ENCODE measurements at places on chromosomes 13 and 19.
A peak's percentile ranks its signal among the peaks of the same experiment; 100 is the strongest.

DNA sequence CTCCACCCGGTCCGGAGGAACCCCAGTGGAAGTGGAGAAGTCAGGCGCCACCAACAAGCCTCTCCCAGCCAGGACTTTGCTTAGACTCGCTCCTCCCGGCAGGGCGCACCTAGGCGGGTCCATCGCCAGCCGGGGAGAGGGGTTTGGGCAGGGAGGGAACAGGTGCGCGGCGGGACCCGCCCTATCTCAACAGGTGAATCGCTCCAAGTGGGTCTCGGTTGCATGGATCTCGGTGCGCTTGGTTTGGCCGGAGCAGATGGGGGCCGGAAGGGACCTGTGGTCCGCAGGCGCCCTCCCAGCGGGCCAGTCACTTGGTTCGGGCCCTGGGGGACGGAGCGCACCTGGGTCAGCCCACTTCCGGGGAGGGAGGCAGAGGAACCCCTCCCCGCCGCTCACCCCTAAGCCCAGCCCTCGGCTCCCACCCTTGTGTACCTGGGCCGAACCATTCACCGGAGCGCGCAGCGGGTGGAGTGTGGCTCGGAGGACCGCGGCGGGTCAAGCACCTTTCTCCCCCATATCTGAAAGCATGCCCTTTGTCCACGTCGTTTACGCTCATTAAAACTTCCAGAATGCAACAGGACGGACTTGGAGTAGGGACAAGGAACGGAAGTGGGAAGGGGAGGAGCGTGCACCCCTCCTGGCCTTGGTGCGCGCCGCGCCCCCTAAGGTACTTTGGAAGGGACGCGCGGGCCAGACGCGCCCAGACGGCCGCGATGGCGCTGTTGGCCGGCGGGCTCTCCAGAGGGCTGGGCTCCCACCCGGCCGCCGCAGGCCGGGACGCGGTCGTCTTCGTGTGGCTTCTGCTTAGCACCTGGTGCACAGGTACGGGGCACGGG, at the start of gene LSR:
TSS of gene LSR (plus strand) at position 693 of the 836 bp plus-strand sequence. CDS start at position 714, 21 bp downstream.
- DNase-seq = no peak

GRCh38 chr13:104993708-104994107, 1541.8 kb downstream of the EFNB2 start:
- DNase-seq = no peak

GRCh38 chr19:13152356-13152973, 2.3 kb downstream of the IER2 start:
- DNase-seq = peak; percentile 99

DNA sequence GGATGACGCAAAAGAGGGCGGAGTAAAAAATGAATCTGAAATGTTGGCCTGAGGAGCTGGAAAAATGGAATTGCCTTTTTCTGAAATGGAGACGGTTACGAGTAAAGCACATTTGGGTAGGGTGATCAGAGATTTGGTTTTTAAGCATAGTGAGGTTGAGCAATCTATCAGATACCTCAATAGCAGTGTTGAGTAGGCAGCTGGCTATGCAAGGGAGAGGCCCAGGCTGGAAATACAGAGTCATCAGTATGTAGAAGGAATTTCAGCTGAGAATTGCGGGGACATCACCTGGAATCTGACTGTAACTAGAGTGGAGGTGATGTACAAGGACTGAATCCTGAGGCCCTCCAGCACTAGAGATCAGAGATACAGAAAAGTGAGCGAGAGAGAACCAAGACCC, 224.8 kb downstream of the LMO7 start:
- no peak for DNase-seq

- DNase-seq = no peak
Measured at GRCh38 chr19:2984215-2984528, 6.8 kb downstream of the TLE6 start.

DNA sequence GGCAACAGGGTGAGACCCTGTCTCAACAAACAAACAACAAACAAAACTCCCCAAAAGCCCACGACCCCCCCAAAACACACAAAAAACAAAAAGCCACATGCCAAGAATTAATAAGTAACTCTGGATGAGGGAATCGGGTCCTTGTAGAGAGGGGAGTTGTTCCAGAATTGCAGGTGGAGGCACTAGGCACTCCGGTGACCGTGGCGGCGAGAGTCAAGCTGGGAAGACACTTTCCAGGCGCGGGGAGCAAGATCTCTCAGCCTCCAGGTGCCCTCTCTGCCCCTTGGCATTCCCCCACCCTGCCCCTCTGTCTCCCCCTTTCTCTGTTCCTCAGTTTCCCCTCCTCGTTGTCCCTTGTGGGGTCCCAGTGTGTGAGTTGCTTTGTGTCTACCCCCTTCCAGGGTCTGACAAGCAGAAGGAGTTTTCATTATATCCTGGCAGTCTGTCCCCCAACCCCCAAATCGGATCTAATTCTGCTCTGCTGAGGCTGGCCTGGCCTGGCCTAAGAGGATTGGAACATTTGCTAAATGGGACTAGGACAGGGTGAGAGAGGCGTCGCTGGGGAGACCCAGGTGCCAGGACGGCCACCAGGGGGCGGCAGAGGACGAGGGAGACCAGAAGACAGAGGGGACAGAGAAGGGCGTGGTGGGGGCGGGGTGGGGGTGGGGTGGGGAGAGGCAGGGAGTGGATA, 8.3 kb upstream of the CRX start:
- DNase-seq = peak; percentile 82

DNA sequence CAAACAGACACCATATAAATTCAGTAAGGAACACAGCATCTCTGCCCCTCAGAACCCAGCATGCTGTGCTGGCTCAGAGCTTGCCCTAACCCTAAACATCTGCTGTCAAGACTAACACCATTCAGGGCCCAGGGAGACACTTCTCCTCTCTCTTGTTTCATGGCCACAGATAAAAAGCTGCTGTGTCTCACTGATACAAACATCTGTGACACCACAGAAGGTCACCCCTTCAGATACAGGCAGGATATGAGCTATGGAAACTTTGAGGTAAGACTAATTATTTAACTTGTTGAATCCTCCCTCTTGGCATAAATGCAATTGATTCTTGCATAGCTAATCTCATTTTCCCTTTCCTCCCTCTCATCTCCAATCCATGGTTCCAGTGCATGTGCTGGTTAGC, 61.6 kb upstream of the GPR12 start:
- no peak for DNase-seq

DNA sequence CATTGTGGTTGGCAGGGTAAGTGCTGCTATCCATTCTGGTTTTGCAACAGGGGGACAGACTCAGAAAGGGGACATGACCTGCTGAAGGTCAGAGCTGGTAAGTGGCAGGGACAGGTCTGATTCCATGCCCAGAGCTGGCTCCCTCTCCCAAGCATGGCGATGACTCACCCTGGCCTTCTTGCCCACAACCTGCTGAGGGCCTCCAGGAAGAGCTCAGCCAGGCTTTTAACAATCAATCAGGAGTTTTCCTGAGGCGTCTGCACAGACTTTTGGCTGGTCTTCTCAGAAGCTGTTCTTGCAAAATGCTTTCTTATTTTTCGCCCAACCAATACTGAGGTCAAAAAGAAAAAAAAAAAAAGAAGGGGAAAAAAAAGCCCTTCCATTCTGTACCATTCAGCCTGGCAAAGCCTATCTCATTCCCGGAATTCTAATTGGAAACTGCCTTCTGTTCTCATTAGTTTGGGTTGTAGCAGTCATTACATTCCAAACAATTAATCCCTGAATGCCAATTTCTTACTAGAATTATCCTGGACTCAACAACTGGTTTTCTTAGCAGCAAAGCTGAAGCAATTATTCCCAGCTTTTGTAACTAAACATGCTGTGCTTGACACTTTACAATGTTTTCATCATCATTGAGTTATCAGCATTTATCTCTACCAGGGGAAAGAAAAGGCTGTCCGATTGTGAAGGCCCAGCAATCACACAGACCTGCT, 17.7 kb downstream of the SIAH3 start:
- DNase-seq = peak; percentile 42

- peak; percentile 84 for DNase-seq
Measured at GRCh38 chr19:55152017-55152416, 3.0 kb upstream of the TNNT1 start.

DNA sequence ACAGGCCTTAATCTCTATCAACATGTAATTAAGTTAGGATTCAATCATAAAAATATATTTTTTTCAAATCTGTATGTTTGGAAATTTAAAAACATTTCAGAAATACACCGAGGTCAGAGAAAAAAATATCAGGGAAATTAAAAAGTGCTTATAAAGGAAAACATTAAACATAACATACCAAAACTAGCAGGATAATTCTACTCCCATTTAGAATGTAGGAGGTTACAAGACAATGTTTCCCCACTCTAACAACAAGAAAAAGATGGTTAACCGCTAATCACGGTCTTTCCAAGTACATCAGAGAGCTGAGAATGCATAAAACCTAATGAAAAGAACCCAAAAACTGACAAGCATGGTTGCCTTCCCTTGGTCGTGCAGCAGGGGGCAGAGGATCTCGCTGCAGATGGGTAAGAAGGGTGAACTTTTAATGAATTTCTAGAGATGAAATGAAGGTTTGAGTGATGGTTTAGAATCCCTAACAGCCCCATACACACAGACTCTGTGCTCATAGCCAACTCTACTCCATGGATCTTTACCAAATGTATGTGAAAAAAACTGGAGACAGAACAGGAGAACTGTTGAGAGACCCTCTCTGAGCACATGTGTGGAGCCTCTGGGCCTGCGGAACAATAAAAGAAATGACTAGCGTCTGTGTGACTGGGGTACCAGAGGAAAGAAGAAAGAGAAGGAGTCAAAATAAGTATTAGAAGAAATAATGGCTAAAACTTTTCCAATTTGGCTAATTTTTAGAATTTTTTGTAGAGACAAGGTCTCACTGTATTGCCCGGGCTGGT, 51.3 kb upstream of the LSM14A start:
- peak; percentile 73 for DNase-seq

- no peak for DNase-seq
Measured at GRCh38 chr13:95360464-95361097, 59.3 kb upstream of the ABCC4 start.

- DNase-seq = no peak
Measured at GRCh38 chr13:50981686-50982085, 72.1 kb downstream of the RNASEH2B start.

GRCh38 chr13:110590577-110590976, 24.8 kb upstream of the NAXD start:
- DNase-seq = no peak

DNA sequence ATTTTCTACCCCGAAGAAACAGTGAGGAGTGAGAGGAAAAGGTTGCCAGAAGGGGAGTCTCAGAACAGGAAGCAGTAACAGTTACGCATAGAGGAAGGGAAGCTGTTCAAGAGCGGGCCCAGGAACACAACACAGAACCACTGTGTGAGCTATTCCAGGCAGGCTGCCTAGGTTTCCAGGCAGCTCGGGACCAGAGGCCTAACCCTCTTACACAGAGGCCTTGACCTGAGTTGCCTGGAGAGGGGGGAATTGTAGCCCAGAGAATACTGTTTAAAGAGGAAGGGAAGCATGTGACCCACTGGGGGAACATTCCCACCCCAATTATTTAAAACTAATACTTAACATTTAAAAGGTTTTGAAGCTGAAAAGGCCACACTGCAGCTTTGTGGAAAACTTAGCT, 93.3 kb upstream of the ZNF98 start:
- no peak for DNase-seq

- no peak for DNase-seq
Measured at GRCh38 chr19:46452186-46452585, 19.2 kb downstream of the PNMA8A start.

DNA sequence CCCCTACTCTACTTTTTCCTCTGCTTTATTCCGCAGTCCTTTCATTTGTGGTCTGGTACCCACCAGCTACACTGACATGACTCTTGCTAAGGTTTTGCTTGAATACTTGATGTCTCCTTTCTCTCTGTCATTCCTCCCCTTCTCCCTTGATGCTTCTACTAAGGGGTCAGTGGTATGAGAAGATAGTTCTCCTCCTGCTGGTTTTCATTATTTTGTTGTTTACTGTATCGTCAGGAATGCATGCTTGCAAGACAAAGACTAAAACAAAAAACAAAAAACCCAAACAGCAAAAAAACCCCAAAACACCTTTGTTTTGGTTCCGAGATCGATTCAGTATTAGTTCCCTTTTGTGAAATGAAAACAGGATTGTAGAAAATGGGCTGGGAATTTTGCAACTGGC, 59.5 kb downstream of the PCCA start:
- DNase-seq = no peak

DNA sequence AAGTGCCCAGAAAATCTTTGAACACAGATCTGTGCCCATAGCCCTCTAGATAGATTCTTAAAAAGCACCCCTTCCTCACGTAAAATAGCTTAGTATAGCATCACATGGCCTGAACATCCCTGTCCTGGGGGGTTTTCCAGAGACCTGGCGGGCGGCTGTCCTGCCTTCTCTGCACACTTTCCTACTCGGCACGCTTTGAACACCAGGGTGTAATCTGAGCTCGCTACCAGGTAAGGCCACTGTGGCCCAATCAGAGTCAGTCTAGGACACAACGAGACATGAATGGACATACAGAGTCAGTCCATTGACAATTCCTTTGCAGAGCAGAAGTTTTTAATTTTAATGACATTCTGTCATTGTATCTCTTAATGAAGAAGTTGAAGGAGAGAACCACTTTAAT, 8.1 kb downstream of the CYP2A13 start:
- DNase-seq = no peak

DNA sequence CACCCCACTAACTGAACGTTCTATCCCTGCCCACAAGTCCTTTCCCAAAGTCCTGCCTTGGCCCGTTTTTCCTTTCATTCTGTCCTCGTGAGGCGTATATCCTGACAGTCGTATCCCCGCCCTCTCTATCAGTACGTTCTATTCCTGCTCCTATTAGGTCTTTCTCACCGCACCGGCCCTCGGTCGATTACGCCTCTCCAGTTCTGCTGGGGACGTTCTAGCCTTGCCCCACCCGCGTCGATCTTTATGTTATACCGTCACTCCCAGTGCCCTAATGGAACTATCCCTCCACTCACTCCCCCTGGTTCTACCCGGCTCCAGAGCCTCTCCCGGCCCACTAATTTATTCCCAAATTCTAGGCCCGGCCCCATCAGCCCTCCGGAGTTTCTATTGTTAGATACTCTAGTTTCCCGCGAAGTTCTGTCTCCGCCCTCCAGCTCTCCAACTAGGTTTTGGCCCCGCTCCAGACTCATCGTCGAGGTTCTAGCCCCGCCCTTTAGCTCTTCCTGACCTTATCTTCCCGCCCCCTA, 2.0 kb downstream of the PLAUR start:
- DNase-seq = no peak

- DNase-seq = no peak
Measured at GRCh38 chr13:95793018-95793555, 116.1 kb downstream of the DNAJC3 start.

DNA sequence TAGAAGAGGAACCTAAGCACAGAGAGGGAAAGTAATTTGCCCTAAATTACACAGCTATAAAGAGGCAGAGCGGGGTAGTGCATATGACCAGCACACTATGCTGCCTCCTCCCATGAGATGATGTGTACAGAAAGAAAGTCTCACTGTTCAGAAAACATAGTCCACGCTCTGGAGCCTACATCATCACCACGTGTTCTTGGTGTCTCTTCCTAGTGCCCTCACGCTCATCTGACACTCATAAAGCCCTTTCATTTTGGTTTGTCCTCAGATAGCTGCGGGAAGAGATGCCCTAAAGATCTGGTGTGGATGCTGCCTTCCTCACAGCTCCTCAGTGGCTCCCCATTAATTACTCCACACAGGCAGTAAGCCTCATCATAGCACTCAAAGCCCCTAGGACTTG, 27.4 kb upstream of the SIAH3 start:
- DNase-seq = no peak

GRCh38 chr13:108402850-108403249, 133.3 kb downstream of the TNFSF13B start:
- no peak for DNase-seq

All from A673 (cell line).